Ovary (tissue), 10 donors: ENCODE measurements at places on chromosomes 2 and 18. TPM values are rescaled to one million over a fixed set of nuclear protein-coding genes. Genes with fewer than 3 reads are reported as not detected.

CAPN14 gene
- 0.05 TPM for polyA plus RNA-seq

TET3 gene
- 3.3 TPM for polyA plus RNA-seq

STEAP3 gene
- polyA plus RNA-seq, result 6.1 TPM

FAM168B gene
- 67.0 TPM for polyA plus RNA-seq

AQP12A gene
- polyA plus RNA-seq, result not detected

DNA sequence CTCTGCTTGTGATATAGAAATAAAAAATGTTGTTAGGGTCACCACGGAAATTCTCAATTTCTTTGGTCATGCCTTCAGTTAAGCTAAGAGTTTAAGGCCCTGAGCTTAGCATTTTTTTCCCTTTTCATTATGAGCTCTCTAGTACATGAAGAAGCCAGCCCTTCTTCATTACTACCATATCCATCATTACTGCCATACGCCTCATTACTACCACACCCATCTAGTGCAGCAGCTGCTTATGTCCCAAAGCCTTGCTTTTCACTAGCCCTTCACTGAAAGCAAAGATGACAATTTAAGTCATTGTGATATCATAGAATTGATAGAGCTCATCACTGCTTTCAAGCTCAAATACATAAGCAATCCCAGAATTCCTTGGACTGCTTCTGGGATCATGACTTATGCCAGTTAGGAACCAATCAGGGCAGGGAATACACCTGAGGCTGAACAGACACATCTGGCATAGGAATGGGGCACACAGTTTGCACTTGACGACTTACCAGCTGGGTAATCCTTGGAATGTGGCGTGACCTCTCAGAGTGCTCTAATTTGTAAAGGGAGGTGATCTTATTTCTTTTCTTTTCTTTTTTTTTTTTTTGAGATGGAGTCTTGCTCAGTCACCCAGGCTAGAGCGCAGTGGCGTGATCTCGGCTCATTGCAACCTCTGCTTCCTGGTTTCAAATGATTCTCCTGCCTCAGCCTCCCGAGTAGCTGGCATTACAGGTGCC lies 40.3 kb downstream of the SOWAHC start:
- no peaks in the 10 kb centered on the region for H3K4me1 ChIP-seq
- no peak overlapping the region for H3K27ac ChIP-seq
- no peaks in the 10 kb centered on the region for H3K36me3 ChIP-seq
- no peak overlapping the region for H3K4me3 ChIP-seq
- H3K27me3 ChIP-seq, result no peaks in the 10 kb centered on the region

- H3K27ac ChIP-seq, result no peak overlapping the region
- peaks cover 9% of the 10 kb centered on the region for H3K4me1 ChIP-seq
- no peaks in the 10 kb centered on the region for H3K36me3 ChIP-seq
- DNase-seq, result no peak
Measured at GRCh38 chr2:105813405-105813804, 68.7 kb downstream of the NCK2 start.

GRCh38 chr2:240651185-240651584 lies 25.9 kb downstream of the GPR35 start:
- no peaks in the 10 kb centered on the region for H3K36me3 ChIP-seq
- DNase-seq, result no peak
- no peak overlapping the region for H3K4me3 ChIP-seq
- H3K27ac ChIP-seq, result no peak overlapping the region

DNA sequence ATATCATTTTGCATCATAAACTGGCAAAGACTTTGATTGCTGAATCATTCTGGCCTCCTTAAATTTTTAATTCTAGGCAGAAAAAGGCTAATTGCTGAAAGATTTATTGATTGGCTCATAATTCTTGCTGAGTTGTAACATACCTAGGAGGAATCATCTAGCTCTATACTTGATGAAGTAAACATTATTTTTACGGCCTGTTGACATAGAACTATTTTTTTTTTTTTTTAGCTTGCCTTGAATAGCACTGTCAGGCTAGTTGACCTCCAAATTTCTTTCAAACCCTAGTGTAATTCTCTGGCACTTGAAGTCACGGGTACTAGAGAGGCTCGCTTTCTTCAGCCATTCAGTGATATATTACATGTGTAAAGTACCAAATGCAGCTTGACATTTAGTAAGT lies 2.8 kb downstream of the SERPINB12 start:
- no peak for DNase-seq
- H3K4me1 ChIP-seq, result no peaks in the 10 kb centered on the region
- H3K27ac ChIP-seq, result no peak overlapping the region
- H3K27me3 ChIP-seq, result no peaks in the 10 kb centered on the region
- H3K4me3 ChIP-seq, result no peak overlapping the region
- no peaks in the 10 kb centered on the region for H3K36me3 ChIP-seq

DNA sequence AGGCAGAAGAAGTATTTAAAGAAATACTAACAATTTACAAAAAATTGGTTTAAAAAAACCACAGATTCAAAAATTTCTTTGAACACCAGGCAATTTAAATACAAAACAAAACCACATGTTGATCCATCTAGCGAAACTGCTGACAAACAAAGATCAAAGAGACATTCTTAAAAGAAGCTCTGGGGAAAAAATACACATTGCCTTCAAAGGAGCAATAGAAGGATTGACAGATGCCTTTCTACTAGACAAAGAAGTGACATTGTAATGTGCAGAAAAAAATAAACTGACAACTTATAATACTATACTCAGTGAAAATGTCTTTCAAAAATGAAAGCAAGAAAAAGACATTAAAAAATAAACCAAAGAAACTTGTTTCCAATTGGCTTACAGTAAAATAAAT lies 12.6 kb upstream of the EIF2AK3 start:
- DNase-seq, result no peak
- H3K4me3 ChIP-seq, result no peak overlapping the region
- no peak overlapping the region for H3K27ac ChIP-seq
- H3K4me1 ChIP-seq, result no peaks in the 10 kb centered on the region
- no peaks in the 10 kb centered on the region for H3K27me3 ChIP-seq

GRCh38 chr2:183117226-183117625 lies 7.0 kb upstream of the NUP35 start:
- H3K4me3 ChIP-seq, result no peak overlapping the region
- no peaks in the 10 kb centered on the region for H3K4me1 ChIP-seq
- H3K27me3 ChIP-seq, result no peaks in the 10 kb centered on the region
- H3K27ac ChIP-seq, result no peak overlapping the region

- no peaks in the 10 kb centered on the region for H3K4me1 ChIP-seq
- H3K27me3 ChIP-seq, result no peaks in the 10 kb centered on the region
- no peak for DNase-seq
- H3K36me3 ChIP-seq, result no peaks in the 10 kb centered on the region
Measured at GRCh38 chr2:238116298-238117198, 16.4 kb downstream of the ESPNL start.

DNA sequence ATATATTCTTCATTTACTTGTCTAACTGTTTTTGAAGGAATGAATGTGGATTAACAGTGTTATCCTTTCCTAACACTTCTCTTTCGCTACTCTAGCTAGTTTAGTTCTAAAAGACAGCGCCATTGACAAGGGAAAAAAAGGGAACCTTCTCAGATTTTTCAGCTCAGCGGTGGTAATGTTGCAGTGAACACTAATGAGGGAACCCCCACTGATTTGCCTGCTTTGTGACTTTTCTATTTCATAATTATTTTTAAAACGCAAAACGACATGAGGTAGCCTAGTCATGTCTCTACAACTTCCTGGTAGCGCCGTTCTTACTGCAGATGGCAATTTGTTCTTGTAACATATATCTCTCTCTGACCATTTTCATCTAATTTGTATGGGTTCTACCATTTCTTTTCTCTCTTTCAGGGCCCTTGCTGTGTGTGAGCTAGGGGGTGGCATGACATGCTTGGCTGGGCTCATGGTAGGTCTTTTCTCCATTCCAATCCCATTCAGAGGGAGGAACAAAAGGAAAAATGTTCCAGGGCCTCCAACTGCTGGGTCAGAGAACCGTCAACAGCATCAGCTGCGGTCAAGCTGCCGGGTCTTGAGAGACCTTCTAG lies 235.5 kb upstream of the SIX3 start:
- no peaks in the 10 kb centered on the region for H3K36me3 ChIP-seq
- H3K27me3 ChIP-seq, result no peaks in the 10 kb centered on the region
- H3K27ac ChIP-seq, result no peak overlapping the region
- H3K4me3 ChIP-seq, result no peak overlapping the region
- H3K4me1 ChIP-seq, result no peaks in the 10 kb centered on the region

DNA sequence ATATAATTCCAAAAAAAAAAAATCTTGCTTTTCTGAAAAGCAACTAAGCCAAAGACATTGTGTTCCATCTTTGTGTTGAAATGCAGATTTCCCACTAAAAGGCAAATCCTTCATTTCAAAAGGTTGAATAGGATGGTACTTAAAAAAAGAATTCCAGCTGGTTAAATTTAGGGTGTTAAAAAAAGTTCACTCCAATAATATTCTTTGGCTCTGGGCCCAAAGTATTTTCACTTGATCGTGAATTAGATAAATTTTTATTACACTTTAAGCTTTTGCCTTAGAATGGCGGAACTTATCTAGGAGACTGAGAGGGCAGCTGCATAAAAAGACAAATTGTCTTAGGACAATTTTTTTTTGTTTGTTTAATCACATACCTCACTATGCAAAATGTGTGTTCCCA lies 79.2 kb downstream of the BCL11A start:
- no peaks in the 10 kb centered on the region for H3K4me1 ChIP-seq
- no peak overlapping the region for H3K4me3 ChIP-seq
- H3K27me3 ChIP-seq, result no peaks in the 10 kb centered on the region

DNA sequence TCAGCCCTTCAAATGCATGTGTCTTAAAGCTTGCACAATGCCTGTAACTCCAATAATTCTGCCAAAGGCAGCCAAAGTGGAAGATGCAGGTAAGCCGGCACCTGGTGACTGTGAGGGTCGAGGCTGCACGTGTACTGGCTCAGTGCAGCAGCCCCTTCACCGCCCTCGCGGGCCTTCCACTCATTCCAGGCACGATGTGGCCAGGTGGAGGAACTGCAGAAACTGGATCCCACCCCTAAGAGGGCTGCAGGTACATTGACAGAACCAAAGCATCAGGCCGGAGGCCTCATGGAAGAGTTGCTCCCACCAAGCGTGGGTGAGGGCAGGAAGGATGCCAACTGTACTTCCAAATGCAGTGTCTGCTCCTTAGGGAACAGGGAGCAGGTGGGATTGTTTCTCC lies 253.4 kb downstream of the HDAC4 start:
- H3K4me3 ChIP-seq, result no peak overlapping the region
- DNase-seq, result no peak
- H3K27ac ChIP-seq, result no peak overlapping the region
- H3K36me3 ChIP-seq, result no peaks in the 10 kb centered on the region
